Esophagus muscularis mucosa (tissue), 4 donors: ENCODE measurements at places on chromosomes 1 and 21. TPM values are rescaled to one million over a fixed set of nuclear protein-coding genes. Genes with fewer than 3 reads are reported as not detected.

GRCh38 chr1:26203642-26204318 lies 13.4 kb downstream of the CATSPER4 start:
- H3K36me3 ChIP-seq, result no peaks in the 10 kb centered on the region
- H3K27ac ChIP-seq, result no peak overlapping the region
- DNase-seq, result no peak
- H3K4me3 ChIP-seq, result no peak overlapping the region

DNA sequence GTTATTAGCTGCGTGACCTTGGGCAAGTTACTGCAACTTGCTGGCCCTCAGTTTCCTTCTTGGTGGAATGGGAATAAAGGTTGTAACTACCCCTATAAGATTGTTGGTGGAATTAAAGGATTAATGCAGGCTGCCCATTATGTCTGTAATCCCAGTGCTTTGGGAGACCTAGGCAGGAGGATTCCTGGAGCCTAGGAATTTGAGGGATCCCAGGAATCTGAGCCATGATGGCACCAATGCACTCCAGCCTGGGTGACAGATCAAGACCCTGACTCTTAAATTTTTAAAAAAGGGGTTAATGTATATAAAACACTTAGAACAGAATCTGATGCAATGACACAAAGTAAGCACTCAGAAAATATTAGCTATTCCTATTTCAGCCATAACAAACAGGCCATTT lies 67.3 kb downstream of the PTGER3 start:
- H3K4me1 ChIP-seq, result no peaks in the 10 kb centered on the region
- no peaks in the 10 kb centered on the region for H3K27me3 ChIP-seq
- no peaks in the 10 kb centered on the region for H3K36me3 ChIP-seq
- no peak overlapping the region for H3K27ac ChIP-seq
- no peak overlapping the region for H3K4me3 ChIP-seq

DNA sequence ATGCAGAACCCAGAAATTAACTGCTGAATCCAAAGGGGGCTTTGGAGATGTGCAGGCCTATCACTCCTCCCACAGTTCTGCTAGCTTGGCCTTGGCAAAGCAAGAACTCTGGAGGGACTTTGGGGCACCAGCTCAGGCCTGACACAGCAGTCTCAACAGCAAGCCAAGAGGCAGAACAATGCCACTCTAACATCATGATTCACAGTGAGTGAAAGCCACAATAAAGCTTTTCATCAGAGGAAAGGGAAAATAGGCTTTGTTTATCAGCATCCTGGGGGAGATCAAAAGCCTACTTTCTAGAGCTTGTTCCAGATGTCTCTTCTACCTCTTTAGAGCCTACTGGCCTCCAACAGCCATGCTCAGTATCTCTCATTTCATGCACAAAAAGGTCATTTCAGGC lies 283.4 kb downstream of the KCNH1 start:
- H3K27me3 ChIP-seq, result no peaks in the 10 kb centered on the region
- DNase-seq, result no peak
- no peak overlapping the region for H3K4me3 ChIP-seq
- no peaks in the 10 kb centered on the region for H3K36me3 ChIP-seq

DNA sequence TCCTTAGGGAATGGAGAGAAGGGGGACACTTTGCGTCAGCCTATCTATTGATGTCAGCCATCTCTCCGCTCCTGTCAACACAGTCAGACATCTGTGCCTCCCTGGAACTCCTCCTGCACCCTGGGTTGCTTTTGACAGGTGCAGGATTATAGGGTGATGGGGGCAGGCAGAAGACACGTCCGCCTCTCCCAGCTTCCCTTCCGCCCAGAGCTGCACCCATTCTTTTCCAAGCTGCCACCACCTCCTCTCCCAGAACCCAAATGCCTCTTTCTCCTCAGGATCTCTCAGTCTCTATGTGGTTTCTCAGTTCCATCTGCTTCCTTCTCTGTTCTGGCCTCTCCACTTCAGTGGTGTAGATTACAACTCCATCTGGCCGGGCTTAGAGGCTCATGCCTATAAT lies 17.1 kb upstream of the KIF1B start:
- no peaks in the 10 kb centered on the region for H3K27me3 ChIP-seq
- H3K27ac ChIP-seq, result no peak overlapping the region
- no peak for DNase-seq
- no peaks in the 10 kb centered on the region for H3K36me3 ChIP-seq
- H3K4me3 ChIP-seq, result no peak overlapping the region

DNALI1 gene
- total RNA-seq, result 15.4 TPM

GRCh38 chr1:168230709-168231108 lies 4.9 kb downstream of the SFT2D2 start:
- H3K4me3 ChIP-seq, result no peak overlapping the region
